ENCODE measurements at places on chromosomes 3 and 15.

GRCh38 chr3:171122861-171123260 lies 96.3 kb upstream of the SLC2A2 start:
- DNase-seq: no peak

- DNase-seq: no peak
Measured at GRCh38 chr3:194434503-194434902, 35.4 kb upstream of the GP5 start.

DNA sequence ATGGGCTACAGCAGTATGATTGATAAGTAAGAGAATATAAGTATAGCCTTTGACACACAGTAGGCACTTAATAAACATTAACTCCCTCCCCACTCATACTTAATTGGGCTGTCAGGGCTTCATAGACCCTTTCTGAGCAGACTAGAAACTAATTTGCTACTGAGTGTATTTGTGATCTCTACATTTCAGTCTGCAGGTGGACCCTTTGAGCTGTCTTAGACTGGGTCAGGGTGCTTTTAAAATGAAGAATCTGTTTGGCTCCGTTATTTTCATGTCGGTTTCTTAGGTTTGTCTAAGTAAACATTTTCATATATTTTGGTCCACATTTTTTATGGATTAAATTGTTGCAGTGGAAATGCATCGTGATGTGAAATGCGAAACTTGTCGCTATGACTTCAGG lies 50.3 kb upstream of the SELENOK start:
- no peak for DNase-seq

- no peak for DNase-seq
Measured at GRCh38 chr3:54312156-54312899, 190.0 kb downstream of the CACNA2D3 start.

- DNase-seq: peak; percentile 79
Measured at GRCh38 chr3:126389112-126389793, 5.5 kb upstream of the CFAP100 start.

GRCh38 chr15:63827113-63827512 lies 6.6 kb downstream of the HERC1 start:
- DNase-seq: no peak

GRCh38 chr3:188624384-188624783 lies 470.4 kb downstream of the LPP start:
- no peak for DNase-seq

- no peak for DNase-seq
Measured at GRCh38 chr15:87687523-87687870, 569.0 kb downstream of the NTRK3 start.

DNA sequence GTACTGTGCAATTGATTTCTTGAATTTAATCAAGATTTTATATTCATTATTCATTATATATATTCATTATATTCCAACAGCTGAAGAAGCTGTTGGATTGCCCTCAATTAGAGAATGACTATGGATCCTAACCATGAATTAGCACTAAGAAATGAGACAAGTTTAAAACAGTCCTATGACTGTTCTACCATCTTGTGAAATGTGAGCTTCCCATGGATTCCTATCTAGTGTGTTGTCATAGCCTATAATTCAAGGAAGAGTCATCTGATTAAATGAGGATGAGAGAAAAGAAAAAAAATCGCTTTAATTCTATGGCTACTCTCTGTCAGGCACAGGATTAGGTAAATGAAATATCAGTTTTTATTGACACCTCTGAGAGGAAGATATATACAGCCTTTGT lies 696.6 kb upstream of the NAALADL2 start:
- DNase-seq: no peak

- peak; percentile 67 for DNase-seq
Measured at GRCh38 chr15:63434576-63435186, 53.0 kb upstream of the CA12 start.

GRCh38 chr15:100866386-100867330 lies 13.0 kb upstream of the ALDH1A3 start:
- no peak for DNase-seq

DNA sequence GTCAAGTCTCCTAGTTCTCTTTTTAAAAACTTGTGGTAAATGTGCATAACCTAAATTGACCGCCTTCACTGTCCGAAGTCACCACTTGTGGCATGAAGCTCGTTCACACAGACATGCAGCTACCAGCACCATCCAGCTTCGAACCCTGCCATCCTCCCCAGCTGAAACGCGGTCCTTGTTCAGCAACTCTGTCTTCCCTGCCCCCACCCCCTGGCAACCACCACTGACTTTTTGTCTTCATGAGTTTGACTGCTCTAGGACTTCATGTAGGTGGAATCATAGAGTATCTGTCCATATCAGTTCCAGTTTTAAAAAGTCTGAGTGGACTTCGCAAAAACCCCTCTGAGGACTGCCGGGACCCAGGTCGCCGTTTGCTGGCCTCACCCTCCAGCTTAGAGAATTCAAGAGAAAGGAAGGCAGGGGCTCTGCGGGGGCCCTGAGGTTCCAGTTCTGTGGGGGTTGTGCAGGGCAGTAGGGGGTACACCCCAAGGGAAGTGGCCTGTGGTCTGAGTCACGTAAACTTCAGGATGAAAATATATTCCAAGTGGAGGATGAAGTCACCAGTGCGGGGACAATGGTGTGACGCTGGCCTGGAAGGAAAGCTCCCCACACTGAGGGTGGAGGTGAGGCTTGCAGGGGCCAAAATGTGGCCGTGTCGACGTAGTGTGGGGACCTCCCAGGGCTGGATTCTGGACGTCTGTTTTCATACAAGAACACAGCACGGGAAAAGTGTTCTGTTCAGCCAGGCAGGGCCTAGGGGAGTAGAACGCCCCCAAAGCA lies 67.6 kb downstream of the ABTB1 start:
- DNase-seq: no peak

DNA sequence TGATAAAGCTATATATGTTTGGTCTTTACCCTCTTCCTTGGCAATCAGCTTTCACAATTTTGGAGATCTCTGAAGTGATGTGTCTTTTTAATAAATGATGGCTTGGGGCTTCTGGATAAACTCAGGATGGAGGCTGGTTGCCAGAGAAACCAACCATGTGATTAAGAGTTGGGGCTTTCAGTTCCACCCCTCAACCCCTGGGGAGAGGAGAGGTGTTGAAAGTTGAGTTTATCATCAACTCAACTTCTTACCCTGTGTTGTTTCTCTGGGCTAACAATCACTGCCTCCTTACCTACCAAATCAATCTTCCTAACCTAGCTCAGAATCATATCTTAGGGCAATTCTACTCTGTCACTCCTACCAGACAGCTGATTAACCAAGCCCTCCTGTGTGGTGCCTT lies 735.8 kb downstream of the ZPLD1 start:
- DNase-seq: no peak

DNA sequence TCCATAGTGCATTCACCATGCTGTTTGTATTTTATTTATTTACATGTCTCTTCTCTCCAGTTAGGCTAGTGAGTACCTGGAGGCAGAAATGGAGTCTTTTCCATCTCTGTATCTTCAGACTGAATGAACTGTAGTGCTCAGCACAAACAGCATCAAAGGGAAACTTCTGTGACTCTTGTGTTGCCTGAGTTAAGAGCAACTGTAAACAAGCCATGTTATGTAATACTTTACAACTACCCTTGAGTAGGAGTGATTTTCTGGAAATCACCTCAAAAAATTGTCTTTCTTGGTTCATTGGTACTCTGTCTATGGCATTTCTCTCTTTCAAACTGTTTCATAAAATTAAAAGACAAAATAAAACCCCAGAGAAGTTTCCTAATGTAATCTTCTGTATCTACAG lies 258.3 kb downstream of the CGGBP1 start:
- DNase-seq: no peak

DNA sequence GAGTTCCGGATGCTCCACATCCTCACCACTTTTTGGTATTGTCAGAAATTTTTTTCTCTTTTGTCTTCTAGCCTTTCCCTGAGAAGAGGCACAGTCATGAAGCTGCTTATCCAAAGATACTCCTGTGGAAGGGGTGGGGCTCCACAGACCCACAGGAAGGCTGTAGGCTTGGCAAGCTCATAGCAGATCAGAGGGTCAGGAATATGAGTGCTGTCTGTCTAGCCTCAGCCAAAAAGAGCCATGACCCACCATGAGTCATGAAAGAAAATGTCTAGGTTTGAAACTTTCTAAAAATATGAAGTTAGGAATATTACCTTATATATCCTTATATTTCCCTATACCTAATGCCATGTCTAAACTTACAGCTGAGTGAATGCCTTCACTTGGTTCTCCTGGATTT lies 118.2 kb upstream of the THBS1 start:
- DNase-seq: no peak

DNA sequence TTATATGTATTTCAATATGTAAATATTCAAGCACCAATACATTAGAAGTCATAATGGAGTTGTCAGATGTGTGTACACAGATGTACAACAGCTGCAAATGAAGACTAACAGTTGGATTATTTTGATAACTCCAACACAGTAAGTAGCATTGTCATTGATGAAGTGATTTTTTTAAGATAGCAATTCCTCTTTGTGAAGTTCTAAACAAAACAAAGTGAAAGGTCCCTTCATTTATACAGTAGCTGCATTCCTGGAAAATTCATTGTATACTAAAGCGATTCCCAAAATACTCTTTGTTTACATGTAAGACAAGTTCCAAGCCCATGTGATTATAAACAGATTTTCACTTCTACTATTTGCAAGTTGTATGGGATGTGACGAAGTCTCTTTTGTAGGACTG lies 114.7 kb downstream of the B3GALNT1 start:
- no peak for DNase-seq

DNA sequence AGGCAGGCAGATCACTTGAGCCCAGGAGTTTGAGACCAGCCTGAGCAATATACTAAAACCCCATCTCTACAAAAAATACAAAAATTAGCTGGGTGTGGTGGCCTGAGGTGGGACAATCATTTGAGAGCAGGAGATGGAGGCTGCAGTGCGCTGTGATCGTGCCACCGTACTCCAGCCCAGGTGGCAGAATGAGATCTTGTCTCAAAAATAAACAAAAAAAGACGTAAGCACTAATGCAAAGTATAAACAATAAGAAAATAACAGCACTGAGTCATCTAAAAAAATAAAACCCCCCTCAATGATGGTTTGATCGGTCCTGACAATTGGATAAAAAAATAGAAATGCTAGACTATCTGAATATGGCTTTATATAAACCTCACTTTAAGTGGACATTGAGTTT lies 3.6 kb downstream of the PPP1R2 start:
- DNase-seq: no peak

DNA sequence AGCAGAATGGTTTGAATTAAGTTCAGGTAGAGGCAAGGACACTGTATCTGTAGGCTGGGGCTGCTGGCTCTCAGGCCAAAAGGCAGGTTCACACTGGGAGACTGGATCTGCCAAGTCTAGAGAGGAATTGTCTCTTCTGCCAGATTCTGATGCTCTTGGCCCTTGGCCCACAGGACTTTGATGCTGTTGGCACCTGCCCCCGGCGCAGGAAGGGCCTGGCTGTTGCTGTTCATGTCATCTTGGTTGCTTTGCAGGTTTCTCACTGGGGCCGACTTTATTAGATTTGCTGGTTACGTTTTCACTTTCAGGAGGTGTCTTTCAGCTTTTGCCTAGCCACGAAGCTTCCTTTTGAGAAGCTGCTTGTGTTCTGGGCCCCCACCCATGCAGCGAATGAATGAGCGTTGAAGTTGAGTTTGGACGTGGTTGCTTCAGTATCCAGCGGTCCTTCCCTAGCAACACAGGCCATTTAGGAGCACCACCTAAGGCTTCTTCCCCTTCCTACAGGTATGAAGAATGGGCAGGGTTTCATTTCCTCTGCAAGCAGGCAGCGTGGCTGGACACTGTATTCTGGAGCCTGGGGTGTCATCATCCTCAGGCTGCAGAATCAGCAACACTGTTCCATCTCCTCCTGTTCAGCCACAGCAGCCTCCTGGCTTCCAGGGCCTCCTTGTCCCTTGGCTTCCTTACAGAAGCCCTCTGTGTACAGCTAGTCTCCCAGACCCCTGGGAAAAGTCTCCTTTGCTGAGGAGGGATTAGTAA lies 65.6 kb upstream of the PRR23C start:
- no peak for DNase-seq

DNA sequence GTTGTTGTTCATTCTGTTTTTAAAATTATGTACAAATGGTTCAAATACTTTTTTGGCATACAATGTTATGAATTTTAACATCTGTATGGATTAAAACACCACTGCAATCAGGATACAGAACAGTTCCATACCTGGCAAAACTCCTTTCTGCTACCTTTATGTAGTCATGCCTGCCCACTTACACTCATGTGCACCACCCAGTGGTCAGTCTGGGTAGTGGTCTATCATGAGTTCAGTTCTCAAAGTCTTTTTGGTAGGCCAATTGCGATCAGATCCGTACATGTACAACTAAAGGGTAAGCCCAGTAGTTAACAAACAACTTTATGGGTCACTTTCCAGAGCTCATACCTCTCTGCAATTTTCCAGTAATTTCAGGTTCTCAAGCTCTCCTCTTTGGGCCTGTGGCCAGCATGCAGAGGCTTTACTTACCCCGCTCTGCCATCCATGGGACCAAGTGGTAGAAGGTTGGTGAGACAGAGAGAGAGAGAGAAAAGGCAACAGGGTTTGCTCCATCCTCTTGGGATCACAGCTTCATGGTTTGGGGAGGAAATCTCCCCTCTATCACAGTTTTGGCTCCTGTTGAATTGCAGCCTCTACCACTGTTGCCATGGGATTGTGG lies 63.9 kb upstream of the FAM98B start:
- DNase-seq: no peak

DNA sequence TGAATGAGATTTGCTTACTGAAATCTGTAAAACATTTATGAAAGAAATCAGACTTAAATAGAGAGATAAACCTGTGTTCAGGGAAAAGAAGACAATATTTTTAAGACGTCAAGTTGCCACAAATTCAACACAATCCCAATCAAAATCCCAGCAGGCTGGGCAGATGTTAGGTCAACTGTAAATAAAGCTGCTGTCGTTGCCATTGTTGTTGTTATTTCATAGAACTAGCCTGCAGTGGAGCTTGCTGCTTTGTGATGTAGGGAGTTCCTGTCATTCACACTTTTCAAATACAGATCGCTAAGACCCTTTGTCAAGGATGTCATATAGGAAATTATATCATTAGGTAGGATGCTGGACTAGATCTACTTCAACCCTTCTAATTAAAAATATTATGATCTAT lies 123.1 kb downstream of the NEO1 start:
- no peak for DNase-seq

GRCh38 chr15:63391669-63392360 lies 10.2 kb upstream of the CA12 start:
- DNase-seq: no peak

DNA sequence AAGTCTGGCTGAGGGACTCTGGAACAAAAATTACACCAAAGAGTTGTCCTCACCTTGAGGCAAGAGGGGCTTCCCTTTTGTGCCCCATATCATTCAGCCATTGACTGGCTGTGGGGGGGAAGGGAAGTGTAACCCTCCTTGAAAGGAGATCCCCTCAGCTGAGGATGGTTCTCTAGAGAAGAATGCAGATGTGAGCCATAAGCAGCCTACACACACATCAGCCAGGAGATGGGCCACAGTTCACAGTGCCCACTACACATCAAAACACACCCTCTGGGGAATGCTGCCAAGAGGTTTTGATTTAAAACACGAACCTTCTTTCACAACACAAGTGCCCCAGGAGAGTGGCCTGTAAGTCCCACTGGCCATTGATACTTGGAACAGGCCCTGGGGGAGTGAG lies 231.2 kb upstream of the CTDSPL start:
- DNase-seq: no peak
